ENCODE measurements at places on chromosomes 5 and 9. TPM values are rescaled to one million over a fixed set of nuclear protein-coding genes. Genes with fewer than 3 reads are reported as not detected.

Gene PCDHGA8
- total RNA-seq = 0.08 TPM

Gene RLN1
- not detected for total RNA-seq

Gene DMRT2
- not detected for total RNA-seq

Gene QSOX2
- total RNA-seq = 27.1 TPM

Gene TMEM171
- not detected for total RNA-seq

Gene OCLN
- 34.8 TPM for total RNA-seq

DNA sequence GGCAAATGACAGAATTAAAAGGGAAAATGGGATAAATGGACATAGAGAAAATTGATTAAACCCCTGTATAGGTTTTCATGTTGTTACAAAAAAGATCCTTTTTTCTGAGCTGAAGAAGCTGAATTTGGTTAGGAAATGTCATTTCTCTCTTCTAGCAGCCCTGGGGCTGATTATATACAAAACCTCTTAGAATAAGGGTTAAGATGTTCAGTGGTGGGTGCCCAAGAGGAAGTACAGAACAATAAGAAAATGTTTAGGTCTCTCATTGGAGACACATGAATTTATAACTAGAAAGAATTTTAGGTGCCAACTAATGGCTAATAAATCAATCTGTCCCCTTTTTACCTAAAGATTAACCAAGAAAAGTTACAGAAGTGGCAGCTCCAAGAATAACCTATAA is 14.2 kb downstream of the ABHD17B start:
- no peak overlapping the region for H3K4me3 ChIP-seq
- H3K36me3 ChIP-seq = no peaks in the 10 kb centered on the region
- H3K4me1 ChIP-seq = peaks cover 9% of the 10 kb centered on the region
- no peak overlapping the region for H3K27ac ChIP-seq
- no peak for DNase-seq

GRCh38 chr5:36392818-36393217 is 91.1 kb upstream of the RANBP3L start:
- DNase-seq = no peak
- no peaks in the 10 kb centered on the region for H3K36me3 ChIP-seq
- H3K27me3 ChIP-seq = no peaks in the 10 kb centered on the region
- no peak overlapping the region for H3K27ac ChIP-seq

DNA sequence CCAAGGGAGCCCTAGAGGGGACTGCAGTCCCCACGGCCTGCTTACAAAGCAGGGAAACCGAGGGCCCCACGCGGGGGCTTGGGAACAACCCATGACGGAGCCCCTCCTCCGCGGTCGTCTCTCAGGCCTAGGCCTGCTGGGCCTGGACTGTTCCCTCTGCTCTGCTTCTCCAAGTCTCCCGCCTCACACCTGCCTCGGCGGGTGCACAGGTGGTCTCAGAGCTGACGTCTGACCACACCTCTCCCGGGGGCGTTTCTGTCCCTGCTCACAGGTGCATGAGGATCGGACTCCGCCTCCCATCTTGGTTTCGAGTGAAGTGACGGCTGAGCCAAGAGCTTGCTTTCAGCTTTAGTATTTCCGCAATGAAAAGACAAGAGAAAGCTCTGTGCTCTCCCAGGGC is 72.1 kb downstream of the MRPL36 start:
- no peaks in the 10 kb centered on the region for H3K4me1 ChIP-seq
- H3K27me3 ChIP-seq = peaks cover 15% of the 10 kb centered on the region
- no peak for DNase-seq
- H3K36me3 ChIP-seq = no peaks in the 10 kb centered on the region
- H3K27ac ChIP-seq = no peak overlapping the region
- H3K4me3 ChIP-seq = no peak overlapping the region

- no peak overlapping the region for H3K27ac ChIP-seq
- H3K27me3 ChIP-seq = no peaks in the 10 kb centered on the region
- H3K4me3 ChIP-seq = no peak overlapping the region
- DNase-seq = no peak
Measured at GRCh38 chr9:90322296-90322695, 320.3 kb downstream of the DIRAS2 start.

GRCh38 chr5:153807801-153808200 is 230.9 kb downstream of the FAM114A2 start:
- no peaks in the 10 kb centered on the region for H3K36me3 ChIP-seq
- no peaks in the 10 kb centered on the region for H3K27me3 ChIP-seq
- no peak overlapping the region for H3K4me3 ChIP-seq
- H3K4me1 ChIP-seq = no peaks in the 10 kb centered on the region
- H3K27ac ChIP-seq = no peak overlapping the region
- DNase-seq = no peak

GRCh38 chr5:44486591-44486990 is 97.4 kb upstream of the FGF10 start:
- no peaks in the 10 kb centered on the region for H3K27me3 ChIP-seq
- H3K36me3 ChIP-seq = no peaks in the 10 kb centered on the region
- no peaks in the 10 kb centered on the region for H3K4me1 ChIP-seq
- DNase-seq = no peak
- H3K4me3 ChIP-seq = no peak overlapping the region

- peaks cover 5% of the 10 kb centered on the region for H3K27me3 ChIP-seq
- DNase-seq = no peak
- H3K4me3 ChIP-seq = no peak overlapping the region
- no peaks in the 10 kb centered on the region for H3K4me1 ChIP-seq
- no peaks in the 10 kb centered on the region for H3K36me3 ChIP-seq
Measured at GRCh38 chr9:88748566-88749261, 213.7 kb downstream of the NXNL2 start.

DNA sequence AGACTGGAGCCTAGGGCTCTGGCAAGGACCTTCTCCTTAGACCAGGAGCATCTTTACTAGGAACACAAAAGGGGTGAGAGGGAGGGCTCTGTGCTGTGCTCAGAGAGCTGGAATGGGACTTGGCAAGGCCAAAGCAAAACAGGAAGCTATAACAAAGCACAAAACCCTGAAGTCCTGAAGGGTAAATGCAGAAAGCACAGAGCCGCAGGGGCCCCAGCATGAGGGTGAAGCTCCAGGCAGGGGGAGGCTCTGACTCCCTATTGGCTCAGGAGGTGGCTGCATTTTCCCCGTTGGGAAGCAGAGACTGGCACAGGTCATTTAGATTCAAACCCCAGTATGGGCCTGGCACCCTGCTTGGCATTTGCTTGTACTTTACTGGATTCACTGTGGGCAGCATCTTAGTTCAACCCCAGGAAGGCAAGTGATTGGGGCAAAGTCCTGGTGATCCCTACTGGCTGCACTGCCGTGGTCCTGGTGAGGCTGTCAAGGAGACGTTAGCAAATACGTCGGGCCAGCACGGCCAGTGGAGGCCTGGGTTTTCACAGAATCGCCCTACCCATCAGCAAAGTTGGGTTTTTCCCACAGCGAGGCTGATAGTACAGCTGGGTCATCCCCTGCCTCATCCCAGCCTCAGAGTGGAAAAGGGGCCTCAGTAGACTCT is 46.3 kb downstream of the GGTA1 start:
- H3K4me3 ChIP-seq = no peak overlapping the region
- no peaks in the 10 kb centered on the region for H3K4me1 ChIP-seq
- DNase-seq = no peak
- H3K36me3 ChIP-seq = no peaks in the 10 kb centered on the region
- H3K27ac ChIP-seq = no peak overlapping the region

GRCh38 chr5:147520450-147520849 is 10.6 kb upstream of the DPYSL3 start:
- no peaks in the 10 kb centered on the region for H3K4me1 ChIP-seq
- H3K27ac ChIP-seq = no peak overlapping the region
- H3K27me3 ChIP-seq = no peaks in the 10 kb centered on the region

GRCh38 chr5:140664030-140664358 is 710 bp upstream of the WDR55 start:
- peaks cover 60% of the 10 kb centered on the region for H3K36me3 ChIP-seq
- H3K27me3 ChIP-seq = no peaks in the 10 kb centered on the region

DNA sequence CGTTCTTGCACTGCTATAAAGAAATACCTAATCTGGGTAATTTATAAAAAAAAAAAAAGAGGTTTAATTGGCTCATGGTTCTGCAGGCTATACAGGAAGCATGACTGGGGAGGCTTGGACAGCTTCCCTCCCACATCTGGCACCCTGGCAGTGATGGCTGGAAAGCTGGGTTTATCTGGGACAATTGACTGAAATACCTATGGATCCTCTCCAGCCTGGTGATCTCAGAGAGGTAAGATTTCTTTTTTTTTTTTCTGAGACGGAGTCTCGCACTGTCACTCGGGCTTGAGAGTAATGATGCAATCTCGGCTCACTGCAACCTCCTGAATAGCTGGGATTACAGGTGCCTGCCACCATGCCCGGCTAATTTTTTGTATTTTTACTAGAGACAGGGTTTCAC is 22.7 kb upstream of the UGCG start:
- H3K27me3 ChIP-seq = no peaks in the 10 kb centered on the region
- DNase-seq = no peak
- H3K4me1 ChIP-seq = peaks cover 9% of the 10 kb centered on the region
- no peak overlapping the region for H3K4me3 ChIP-seq
- H3K36me3 ChIP-seq = no peaks in the 10 kb centered on the region

GRCh38 chr5:139293202-139293506 is 386 bp upstream of the MATR3 start:
- no peaks in the 10 kb centered on the region for H3K36me3 ChIP-seq
- DNase-seq = no peak
- no peaks in the 10 kb centered on the region for H3K27me3 ChIP-seq
- peaks cover 27% of the 10 kb centered on the region for H3K4me1 ChIP-seq
- H3K4me3 ChIP-seq = peak overlapping the region; percentile 92

GRCh38 chr9:4012441-4012840 is 287.4 kb downstream of the GLIS3 start:
- H3K4me1 ChIP-seq = no peaks in the 10 kb centered on the region
- no peak overlapping the region for H3K27ac ChIP-seq
- H3K27me3 ChIP-seq = no peaks in the 10 kb centered on the region
- DNase-seq = no peak
- no peak overlapping the region for H3K4me3 ChIP-seq
- no peaks in the 10 kb centered on the region for H3K36me3 ChIP-seq

GRCh38 chr9:101579711-101580545 is 14.8 kb downstream of the PPP3R2 start:
- no peak for DNase-seq
- no peaks in the 10 kb centered on the region for H3K36me3 ChIP-seq
- H3K27me3 ChIP-seq = no peaks in the 10 kb centered on the region
- peaks cover 9% of the 10 kb centered on the region for H3K4me1 ChIP-seq
- no peak overlapping the region for H3K27ac ChIP-seq
- no peak overlapping the region for H3K4me3 ChIP-seq

DNA sequence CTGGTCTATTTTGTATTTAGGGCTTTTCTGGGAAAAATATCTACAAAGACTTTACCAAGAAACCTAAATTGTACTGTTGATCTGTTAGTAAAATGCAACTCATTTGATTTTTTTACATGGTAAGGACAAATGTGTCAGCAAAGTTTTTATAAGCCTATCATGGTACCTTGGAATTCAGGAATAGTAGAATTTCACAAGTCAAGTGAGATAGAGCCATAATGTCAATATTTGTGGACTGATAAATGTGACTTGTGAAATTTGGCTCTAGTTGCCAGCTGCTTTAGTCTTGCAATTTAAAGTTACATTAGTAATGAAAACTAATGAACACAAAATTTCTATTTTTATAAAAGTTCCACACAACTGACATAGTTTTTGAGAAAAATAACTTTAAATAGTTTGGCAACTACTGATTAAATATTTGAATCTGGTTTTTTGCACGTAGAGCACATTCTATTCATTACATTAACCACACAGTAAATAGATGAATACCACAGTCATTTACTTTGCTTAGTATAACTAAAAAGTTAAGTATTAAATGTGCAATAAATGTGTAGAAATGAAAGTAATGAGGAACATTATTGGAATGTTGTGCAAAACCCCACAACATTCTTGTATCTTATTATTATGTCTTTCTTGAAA is 41.2 kb upstream of the RIOK2 start:
- peak; percentile 12 for DNase-seq
- H3K27me3 ChIP-seq = no peaks in the 10 kb centered on the region
- no peaks in the 10 kb centered on the region for H3K36me3 ChIP-seq
- H3K4me1 ChIP-seq = peaks cover 6% of the 10 kb centered on the region

- no peaks in the 10 kb centered on the region for H3K27me3 ChIP-seq
- H3K4me1 ChIP-seq = peaks cover 38% of the 10 kb centered on the region
- H3K36me3 ChIP-seq = no peaks in the 10 kb centered on the region
- peak; percentile 28 for DNase-seq
- H3K27ac ChIP-seq = no peak overlapping the region
Measured at GRCh38 chr5:55546947-55547346, 12.2 kb upstream of the PLPP1 start.

GRCh38 chr9:101478444-101478843 is 42.9 kb upstream of the ALDOB start:
- no peak for DNase-seq
- H3K4me1 ChIP-seq = no peaks in the 10 kb centered on the region
- H3K36me3 ChIP-seq = no peaks in the 10 kb centered on the region
- H3K27ac ChIP-seq = no peak overlapping the region

GRCh38 chr5:61313960-61314681 is 17.9 kb upstream of the ZSWIM6 start:
- no peak for DNase-seq
- H3K4me3 ChIP-seq = no peak overlapping the region
- no peaks in the 10 kb centered on the region for H3K4me1 ChIP-seq
- H3K36me3 ChIP-seq = no peaks in the 10 kb centered on the region

DNA sequence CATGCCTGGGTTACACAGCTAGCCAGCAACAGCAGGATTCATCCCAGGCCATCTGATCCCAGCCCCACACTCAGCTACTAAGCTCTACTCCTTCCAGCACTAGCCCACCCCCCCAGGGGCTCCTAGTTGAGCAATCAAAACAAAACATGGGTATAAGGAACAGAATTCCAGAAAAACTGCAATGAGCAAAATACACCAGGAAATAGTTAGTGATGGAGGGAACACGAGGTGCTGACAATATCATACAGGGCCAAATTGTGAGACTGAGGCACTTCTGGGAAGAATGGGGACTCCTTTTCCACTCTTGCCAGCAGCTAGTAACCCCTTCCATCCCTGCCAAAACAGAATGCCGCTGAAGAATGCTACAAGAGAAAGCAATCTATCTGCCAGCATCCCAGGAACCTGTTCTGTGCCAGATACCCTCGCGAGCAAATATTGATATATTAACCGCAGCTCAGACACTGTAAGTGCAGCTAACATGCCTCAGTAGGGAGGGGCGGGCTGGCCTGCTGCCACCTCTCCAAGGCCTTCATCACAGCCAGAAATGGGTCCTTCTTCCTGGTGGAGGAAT is 161.4 kb downstream of the SLIT3 start:
- H3K4me3 ChIP-seq = no peak overlapping the region
- peaks cover 12% of the 10 kb centered on the region for H3K27me3 ChIP-seq
- no peak overlapping the region for H3K27ac ChIP-seq
- no peak for DNase-seq

DNA sequence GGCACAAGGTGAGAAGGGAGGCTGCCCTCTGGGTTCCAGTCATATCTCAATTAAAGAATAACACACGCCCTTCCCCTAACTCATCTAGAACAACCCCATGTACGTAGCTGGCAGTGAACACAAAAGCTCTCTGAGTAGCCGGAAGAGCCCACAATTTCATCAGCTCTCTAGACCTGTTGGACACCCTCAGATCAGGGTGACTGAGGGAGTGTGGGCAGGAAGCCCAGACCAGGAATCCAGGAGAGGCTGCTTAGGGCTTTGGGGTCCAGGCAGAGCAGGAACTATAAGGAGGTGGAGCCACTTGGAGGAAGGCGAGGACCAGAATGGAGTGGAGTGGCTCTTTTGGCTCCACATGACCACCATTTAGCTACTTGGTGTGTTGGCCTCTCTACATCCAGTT is 237.4 kb downstream of the NR3C1 start:
- peak overlapping the region; percentile 56 for H3K27ac ChIP-seq
- H3K4me3 ChIP-seq = no peak overlapping the region
- H3K36me3 ChIP-seq = no peaks in the 10 kb centered on the region
- DNase-seq = no peak
- H3K4me1 ChIP-seq = peaks cover 46% of the 10 kb centered on the region

GRCh38 chr9:129673602-129674001 is 8.2 kb downstream of the PRRX2 start:
- H3K4me3 ChIP-seq = no peak overlapping the region
- H3K27ac ChIP-seq = no peak overlapping the region
- peaks cover 13% of the 10 kb centered on the region for H3K27me3 ChIP-seq
- no peaks in the 10 kb centered on the region for H3K4me1 ChIP-seq
- no peak for DNase-seq
